ENCODE measurements at places on chromosomes 16 and 17.

- DNase-seq, result no peak
Observed at GRCh38 chr17:81652906-81653771, 3.2 kb downstream of the PDE6G start.

DNA sequence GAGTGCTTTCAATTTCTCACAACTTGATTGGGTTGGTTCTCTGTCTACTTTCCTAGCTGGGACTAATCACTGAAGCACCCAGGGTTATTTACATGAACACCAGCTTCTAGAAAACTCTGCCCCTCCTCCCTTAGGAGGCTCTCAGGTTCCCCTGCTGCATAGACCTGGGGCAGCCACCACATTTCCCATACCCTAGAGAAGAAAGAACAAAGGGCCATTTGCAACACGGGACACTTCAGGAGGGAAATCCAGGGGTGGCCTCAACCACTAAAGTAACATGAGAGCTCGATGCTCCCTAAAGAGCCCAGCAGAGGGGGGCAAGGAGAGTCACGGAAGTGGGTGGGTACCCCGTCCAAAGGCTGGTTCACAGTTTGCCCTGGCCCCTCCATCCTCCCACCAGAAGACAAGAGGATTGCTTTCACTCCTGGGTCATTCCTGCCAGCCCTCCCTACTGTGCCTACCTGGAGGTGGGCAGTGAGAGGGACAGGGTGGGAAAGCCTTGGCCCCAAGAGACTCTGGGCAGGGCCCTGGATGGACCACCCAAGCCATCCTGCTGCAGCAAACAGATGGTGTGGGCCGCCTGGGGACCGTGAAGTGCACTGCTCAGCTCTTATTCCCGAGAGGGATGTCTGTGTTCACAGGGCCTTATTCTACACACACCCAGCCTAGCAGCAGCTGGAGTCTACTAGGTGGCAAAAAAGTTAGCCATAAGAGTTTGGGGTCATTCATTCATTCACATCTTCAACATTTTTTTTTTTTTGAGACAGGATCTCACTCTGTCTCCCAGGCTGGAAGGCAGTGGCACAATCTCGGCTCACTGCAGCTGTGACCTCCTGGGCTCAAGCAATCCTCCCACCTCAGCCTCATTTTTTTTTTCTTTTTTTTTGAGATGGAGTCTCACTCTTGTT lies 392.1 kb downstream of the SOX9 start:
- DNase-seq, result no peak

DNA sequence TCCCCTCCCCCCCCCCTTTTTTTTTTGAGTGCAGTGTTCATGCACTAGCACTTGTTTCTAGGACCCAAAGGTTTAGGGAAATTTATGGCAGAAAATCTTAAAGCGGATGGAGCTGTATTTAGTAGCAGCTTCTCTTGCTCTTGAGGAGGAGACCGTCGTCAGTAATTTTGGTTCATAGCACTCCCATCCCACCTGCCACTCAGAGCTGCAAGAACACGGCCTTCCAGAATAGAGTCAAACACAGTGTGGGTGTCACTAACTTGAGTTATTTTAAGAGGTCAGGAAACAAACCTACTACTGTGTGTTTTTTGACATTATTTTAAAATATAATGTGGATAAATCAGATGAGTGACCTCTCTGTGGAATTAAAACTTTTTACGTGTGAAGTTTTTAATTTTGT lies 37.3 kb downstream of the SEC14L1 start:
- no peak for DNase-seq

- no peak for DNase-seq
Observed at GRCh38 chr17:54919425-54919824, 18.8 kb downstream of the TOM1L1 start.

DNA sequence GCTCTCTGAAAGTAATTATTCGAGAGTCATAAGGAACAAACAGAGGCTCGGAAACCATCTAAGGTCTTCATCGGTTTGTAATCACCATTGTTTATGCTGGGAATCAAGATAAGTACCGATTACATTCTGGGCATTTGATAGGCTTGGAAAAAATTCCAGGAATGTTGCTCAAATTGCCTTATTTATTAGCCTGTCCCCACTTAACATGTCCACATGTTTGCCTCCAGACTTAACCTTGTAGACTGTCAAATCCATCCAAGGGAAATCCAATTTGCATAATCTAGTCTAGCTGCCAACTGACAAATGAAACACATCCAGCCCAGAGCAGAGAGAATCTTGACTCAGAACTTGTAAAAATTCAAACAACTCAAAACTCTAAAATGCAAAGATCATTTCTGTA lies 51.3 kb upstream of the TMC5 start:
- no peak for DNase-seq

- DNase-seq, result peak; percentile 80
Observed at GRCh38 chr16:27318392-27319256, 4.8 kb downstream of the IL4R start.

- no peak for DNase-seq
Observed at GRCh38 chr17:76987486-76988093, 119.4 kb downstream of the MGAT5B start.

- no peak for DNase-seq
Observed at GRCh38 chr16:56885446-56886162, 20.6 kb downstream of the SLC12A3 start.

DNA sequence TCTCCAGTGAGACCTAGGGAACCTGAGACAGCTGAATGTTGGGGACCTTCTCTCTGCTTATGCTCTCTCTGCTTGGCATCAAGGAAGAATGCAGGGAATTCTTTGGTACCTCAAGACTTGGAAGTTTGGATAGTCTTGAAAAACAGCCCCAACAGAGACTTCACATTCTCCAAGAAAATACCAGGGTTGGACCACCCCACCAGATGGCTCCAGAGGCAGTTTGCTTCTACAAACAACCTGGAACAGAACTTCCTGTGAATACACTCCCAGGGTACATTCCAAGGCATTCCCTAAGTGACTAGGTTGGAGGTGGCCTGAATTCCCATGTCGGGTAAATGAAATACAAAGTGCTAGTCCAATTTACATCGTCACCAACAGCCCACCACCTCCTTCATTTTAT lies 314.4 kb downstream of the PMP22 start:
- no peak for DNase-seq

GRCh38 chr16:75579281-75579834 lies 13.2 kb downstream of the GABARAPL2 start:
- no peak for DNase-seq

GRCh38 chr16:86566601-86566965 lies at the start of gene FOXC2:
Gene FOXC2 (plus strand): TSS chr16:86566829. CDS start chr16:86567336, 507 bp downstream.
- peak; percentile 87 for DNase-seq

DNA sequence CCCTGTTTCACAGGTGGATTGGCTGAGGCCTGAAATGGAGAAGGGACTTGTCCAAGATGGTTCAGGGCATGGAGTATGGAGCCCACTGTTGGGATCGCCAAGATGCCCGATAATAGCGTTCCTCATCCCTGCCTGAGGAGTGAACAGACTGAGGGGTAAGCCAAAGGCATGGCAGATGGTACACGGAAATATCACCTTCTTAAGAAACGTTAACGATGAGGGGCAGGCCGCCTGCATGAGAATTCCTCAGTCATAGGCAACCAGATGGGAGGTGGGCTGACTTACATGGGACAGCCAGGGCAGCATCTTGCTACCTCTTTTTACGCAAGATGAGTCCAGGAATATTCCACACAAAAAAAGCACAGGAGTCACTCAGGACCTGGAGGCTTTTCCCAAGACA lies 188.1 kb downstream of the CCDC182 start:
- DNase-seq, result no peak

GRCh38 chr16:67206129-67206837 lies 7.4 kb downstream of the ELMO3 start:
- no peak for DNase-seq
